CD8-positive, alpha-beta memory T cell (primary cell): ENCODE measurements at places on chromosomes 5 and 9.

DNA sequence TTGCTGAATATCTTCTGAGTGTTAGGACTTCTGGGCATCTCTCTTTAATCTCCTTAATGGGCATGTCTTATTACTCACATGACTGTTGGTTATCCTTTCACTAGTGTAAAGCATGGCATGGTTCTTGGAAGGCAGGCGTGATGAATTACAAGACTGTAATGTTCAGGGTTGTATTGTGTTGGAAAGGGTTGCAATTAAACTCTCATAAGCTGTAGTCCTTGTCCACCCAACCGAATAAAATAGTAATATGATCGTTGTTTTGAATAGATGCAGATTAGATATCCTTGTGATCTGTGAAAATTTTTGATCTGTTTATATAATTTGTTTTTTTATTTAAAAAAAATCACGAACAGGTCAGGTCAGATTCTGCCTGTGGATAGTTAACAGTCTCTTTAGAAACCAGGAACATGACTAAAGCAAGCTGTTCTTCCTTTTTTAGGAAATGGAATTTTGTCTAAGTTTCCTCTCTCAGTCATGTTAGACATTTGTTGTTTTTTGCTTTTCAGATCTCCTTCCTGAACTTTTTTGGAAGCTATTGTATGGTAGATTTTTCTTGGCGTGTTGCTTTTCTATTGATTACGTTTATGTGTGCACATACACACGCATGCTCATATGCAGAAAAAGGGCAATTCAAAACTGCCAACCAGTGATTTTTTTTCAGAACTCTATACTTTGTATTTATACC is 121.8 kb downstream of the ARHGEF28 start:
- H3K4me3 ChIP-seq = no peak overlapping the region
- H3K36me3 ChIP-seq = no peaks in the 10 kb centered on the region
- H3K4me1 ChIP-seq = no peaks in the 10 kb centered on the region

GRCh38 chr9:69314547-69314946 is 10.5 kb upstream of the ENTREP1 start:
- no peak overlapping the region for H3K27ac ChIP-seq
- DNase-seq = no peak
- H3K27me3 ChIP-seq = no peaks in the 10 kb centered on the region
- no peak overlapping the region for H3K4me3 ChIP-seq
- H3K4me1 ChIP-seq = no peaks in the 10 kb centered on the region

GRCh38 chr5:15720515-15720914 is 220.5 kb downstream of the FBXL7 start:
- DNase-seq = no peak
- no peaks in the 10 kb centered on the region for H3K4me1 ChIP-seq
- no peaks in the 10 kb centered on the region for H3K27me3 ChIP-seq
- no peaks in the 10 kb centered on the region for H3K36me3 ChIP-seq
- H3K27ac ChIP-seq = no peak overlapping the region

DNA sequence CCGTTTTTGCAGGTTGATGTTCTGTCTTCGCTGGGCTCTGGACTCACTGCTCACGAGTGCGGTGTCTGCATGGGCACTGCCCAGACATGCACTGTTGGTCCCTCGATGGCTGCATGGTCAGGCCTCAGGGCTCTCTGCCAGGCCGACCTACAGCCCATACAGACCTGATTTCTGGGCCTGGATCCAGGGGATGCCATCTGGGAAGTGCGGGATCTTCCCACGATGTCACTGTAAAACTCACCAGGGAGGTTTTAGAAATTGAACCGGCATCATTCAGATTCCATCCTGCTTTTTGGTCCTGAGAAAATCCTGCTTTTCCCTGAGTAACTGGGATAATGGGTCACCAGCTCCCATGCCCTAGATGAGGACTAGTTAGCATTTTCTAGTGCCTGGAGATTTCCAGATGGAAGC is 9.1 kb downstream of the S1PR3 start:
- H3K36me3 ChIP-seq = no peaks in the 10 kb centered on the region
- H3K27ac ChIP-seq = no peak overlapping the region
- no peak overlapping the region for H3K4me3 ChIP-seq
- H3K27me3 ChIP-seq = no peaks in the 10 kb centered on the region
- H3K4me1 ChIP-seq = no peaks in the 10 kb centered on the region

DNA sequence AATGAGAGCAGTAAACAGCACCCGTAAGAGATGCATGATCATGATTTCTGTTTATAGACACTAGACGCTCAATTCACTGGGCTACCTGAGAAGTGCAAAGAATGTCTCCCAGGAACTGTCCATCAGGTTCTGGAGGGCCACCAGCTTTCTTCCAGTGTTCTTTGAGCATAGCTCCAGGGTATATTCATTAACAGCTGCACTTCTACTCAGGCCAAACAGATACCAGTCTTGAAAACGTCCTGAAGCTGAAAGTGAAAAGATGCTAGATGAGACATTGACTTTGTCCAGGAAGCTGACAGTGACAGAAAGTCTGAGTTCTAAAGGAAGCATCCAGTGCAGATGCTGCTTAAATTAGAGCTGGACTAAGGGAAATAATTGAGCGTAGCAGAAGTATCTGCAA is 488.7 kb upstream of the TYRP1 start:
- no peaks in the 10 kb centered on the region for H3K36me3 ChIP-seq
- no peak overlapping the region for H3K4me3 ChIP-seq
- no peaks in the 10 kb centered on the region for H3K27me3 ChIP-seq

DNA sequence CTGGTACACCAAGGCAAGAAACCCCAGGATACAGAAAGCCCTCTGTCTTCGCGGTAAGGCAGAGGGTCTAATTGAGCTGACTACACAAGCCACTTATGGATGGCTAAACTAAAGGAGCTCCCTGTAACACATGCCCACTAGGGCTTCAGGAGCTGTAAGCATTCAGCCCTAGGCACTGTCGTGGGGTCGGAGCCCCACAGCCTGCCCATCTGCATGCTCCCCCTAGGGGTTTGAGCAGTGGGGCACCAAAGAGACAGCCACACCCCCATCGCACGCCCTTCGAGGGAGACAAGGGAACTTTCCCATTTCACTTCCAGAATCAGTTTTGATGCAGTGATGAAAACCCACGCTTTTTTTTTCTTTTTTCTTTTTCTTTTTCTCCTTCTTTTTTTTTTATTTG is 11.0 kb upstream of the MTMR12 start:
- no peak for DNase-seq
- no peaks in the 10 kb centered on the region for H3K36me3 ChIP-seq
- no peak overlapping the region for H3K4me3 ChIP-seq
- H3K4me1 ChIP-seq = no peaks in the 10 kb centered on the region
- no peak overlapping the region for H3K27ac ChIP-seq
- H3K27me3 ChIP-seq = no peaks in the 10 kb centered on the region

GRCh38 chr9:23524607-23525155 is 301.4 kb downstream of the ELAVL2 start:
- H3K27ac ChIP-seq = no peak overlapping the region
- H3K4me3 ChIP-seq = no peak overlapping the region
- no peaks in the 10 kb centered on the region for H3K4me1 ChIP-seq
- no peaks in the 10 kb centered on the region for H3K36me3 ChIP-seq
- H3K27me3 ChIP-seq = no peaks in the 10 kb centered on the region

GRCh38 chr5:177553671-177554429 is 513 bp downstream of the FAM193B start:
- H3K27ac ChIP-seq = peak overlapping the region; percentile 49
- peak overlapping the region; percentile 64 for H3K4me3 ChIP-seq
- H3K27me3 ChIP-seq = no peaks in the 10 kb centered on the region
- no peaks in the 10 kb centered on the region for H3K36me3 ChIP-seq

DNA sequence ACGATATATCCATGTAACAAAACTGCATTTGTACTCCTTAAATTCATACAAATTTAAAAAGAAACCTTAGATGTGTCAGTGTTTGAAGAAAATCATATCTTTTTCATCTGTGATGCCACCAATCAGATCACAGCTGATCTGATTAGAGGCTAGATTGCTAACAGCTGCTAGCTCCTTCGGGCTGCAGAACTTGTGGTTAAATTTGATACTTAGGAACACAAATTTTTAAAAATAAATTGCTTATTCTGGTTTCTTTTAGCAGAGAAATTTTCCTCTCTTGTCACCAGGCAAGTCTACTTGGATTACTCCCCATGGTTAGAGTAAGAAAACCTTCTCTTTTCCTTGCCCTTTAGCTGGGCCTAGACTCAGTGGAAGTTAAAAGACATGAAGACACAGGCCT is 94.6 kb upstream of the RANBP6 start:
- no peak overlapping the region for H3K4me3 ChIP-seq
- H3K27ac ChIP-seq = no peak overlapping the region
- no peaks in the 10 kb centered on the region for H3K4me1 ChIP-seq
- no peaks in the 10 kb centered on the region for H3K36me3 ChIP-seq
- DNase-seq = no peak
- no peaks in the 10 kb centered on the region for H3K27me3 ChIP-seq

DNA sequence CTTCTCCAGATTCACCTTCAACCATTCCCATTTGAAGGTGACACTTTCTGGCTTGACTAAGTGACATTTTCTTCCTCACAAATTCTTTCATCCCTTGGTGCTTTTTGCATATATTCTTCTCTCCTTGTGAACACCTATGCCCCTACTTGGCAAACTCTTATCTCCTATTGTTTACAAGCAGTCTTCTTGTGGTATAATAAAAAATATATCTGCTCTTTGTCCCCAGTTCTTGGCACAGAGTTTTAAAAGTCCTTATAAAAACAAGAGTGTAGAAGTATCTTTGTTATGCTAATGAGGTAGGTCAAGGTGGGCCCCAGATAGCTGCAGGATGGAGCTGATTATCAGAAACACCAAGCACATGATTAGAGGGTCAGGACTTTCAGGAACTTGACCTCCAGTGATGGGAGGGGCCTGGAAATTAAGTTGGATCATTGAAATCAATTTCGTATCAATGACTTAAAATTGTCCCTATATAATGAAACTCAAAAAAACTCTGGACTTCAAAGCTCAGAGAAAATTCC is 38.0 kb downstream of the TMEM161B start:
- H3K36me3 ChIP-seq = peaks cover 12% of the 10 kb centered on the region
- no peak overlapping the region for H3K27ac ChIP-seq
- no peak overlapping the region for H3K4me3 ChIP-seq
- DNase-seq = no peak
- H3K27me3 ChIP-seq = no peaks in the 10 kb centered on the region
- no peaks in the 10 kb centered on the region for H3K4me1 ChIP-seq

GRCh38 chr5:172870715-172871461 is 36.8 kb downstream of the ERGIC1 start:
- H3K4me3 ChIP-seq = no peak overlapping the region
- H3K4me1 ChIP-seq = peaks cover 4% of the 10 kb centered on the region
- no peak overlapping the region for H3K27ac ChIP-seq
- no peaks in the 10 kb centered on the region for H3K27me3 ChIP-seq
- DNase-seq = no peak

GRCh38 chr5:157582731-157583620 is 7.4 kb upstream of the ADAM19 start:
- no peaks in the 10 kb centered on the region for H3K27me3 ChIP-seq
- H3K4me3 ChIP-seq = no peak overlapping the region
- no peaks in the 10 kb centered on the region for H3K4me1 ChIP-seq
- H3K27ac ChIP-seq = no peak overlapping the region

DNA sequence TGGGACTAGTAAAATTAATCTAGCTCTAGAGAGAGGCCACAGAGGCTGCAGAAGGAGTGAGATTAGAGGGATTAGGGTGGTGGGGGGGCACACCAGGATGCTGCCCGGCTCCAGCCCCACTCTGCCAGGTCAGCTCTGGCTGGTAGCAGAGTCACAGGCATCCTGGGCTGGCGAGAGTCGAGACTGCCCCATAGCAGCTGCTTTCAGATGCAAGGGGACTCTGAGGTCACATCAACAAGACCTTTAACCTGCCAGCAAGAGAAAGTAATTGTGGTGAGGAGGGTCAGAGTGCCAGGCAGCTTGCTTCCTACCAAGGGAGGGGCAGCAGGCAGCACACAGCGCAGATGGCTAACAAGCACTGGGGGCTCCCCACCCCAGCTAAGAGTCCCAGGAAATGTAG is 7.5 kb downstream of the EPB41L4B start:
- peaks cover 7% of the 10 kb centered on the region for H3K27me3 ChIP-seq
- no peaks in the 10 kb centered on the region for H3K4me1 ChIP-seq
- DNase-seq = no peak
- H3K4me3 ChIP-seq = no peak overlapping the region
- no peaks in the 10 kb centered on the region for H3K36me3 ChIP-seq
- H3K27ac ChIP-seq = no peak overlapping the region

GRCh38 chr9:120966013-120966369 is 39.4 kb upstream of the TRAF1 start:
- H3K27ac ChIP-seq = no peak overlapping the region
- no peaks in the 10 kb centered on the region for H3K27me3 ChIP-seq
- H3K4me1 ChIP-seq = no peaks in the 10 kb centered on the region
- H3K36me3 ChIP-seq = no peaks in the 10 kb centered on the region
- DNase-seq = no peak

DNA sequence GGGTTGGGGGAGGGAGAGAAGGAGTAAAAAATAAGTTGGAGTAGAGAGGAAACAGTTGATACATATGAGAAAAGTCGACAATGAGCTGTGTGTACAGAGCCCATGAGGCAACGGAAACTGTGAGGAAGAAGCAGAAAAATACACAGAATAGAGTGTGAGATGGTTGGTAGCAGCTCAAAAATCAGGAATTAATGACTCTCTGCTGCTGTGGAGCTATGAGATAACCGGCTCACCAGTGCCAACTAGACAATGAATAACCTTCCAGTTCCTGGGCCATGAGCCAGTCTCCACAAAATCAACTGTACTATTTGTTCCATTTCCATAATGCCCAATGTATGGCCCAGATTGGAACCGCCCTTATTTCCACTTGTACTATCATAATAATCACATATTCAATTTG is 53.1 kb upstream of the NREP start:
- DNase-seq = no peak
- H3K36me3 ChIP-seq = no peaks in the 10 kb centered on the region
- H3K4me3 ChIP-seq = no peak overlapping the region
- H3K4me1 ChIP-seq = no peaks in the 10 kb centered on the region
- H3K27ac ChIP-seq = no peak overlapping the region
- H3K27me3 ChIP-seq = no peaks in the 10 kb centered on the region

- H3K4me3 ChIP-seq = no peak overlapping the region
- H3K4me1 ChIP-seq = no peaks in the 10 kb centered on the region
- H3K27ac ChIP-seq = no peak overlapping the region
- no peaks in the 10 kb centered on the region for H3K27me3 ChIP-seq
Measured at GRCh38 chr5:90940227-90940995, 381.8 kb downstream of the ADGRV1 start.

GRCh38 chr5:34011536-34011935 is 3.7 kb upstream of the AMACR start:
- no peaks in the 10 kb centered on the region for H3K36me3 ChIP-seq
- H3K4me1 ChIP-seq = peaks cover 13% of the 10 kb centered on the region
- no peak overlapping the region for H3K4me3 ChIP-seq
- DNase-seq = no peak

DNA sequence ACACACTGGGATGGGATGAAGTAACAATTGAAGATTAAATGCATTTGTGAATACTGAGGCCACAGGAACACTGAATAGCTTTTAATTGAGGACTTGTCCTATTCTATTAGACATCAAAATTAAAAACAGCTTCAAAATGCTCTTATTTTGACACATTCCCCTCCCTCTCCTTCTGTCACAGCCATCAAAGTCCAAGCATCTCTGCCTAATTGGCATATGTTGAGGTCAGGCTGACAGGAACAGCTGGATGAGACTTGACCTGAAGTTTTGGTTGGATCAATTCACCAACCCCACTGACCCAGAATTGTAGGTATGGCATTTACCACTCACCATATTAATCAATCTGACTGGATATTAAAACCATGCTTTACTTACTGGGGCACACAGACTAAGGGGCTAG is 96.3 kb downstream of the PTCH1 start:
- no peak for DNase-seq
- H3K27ac ChIP-seq = no peak overlapping the region
- no peak overlapping the region for H3K4me3 ChIP-seq
- no peaks in the 10 kb centered on the region for H3K27me3 ChIP-seq
